ENCODE measurements at places on chromosomes 1 and 21. TPM values are rescaled to one million over a fixed set of nuclear protein-coding genes. Genes with fewer than 3 reads are reported as not detected.

DCST1 gene
- total RNA-seq = 0.20 TPM

RAB3GAP2 gene
- total RNA-seq = 36.9 TPM

GUCA2B gene
- not detected for total RNA-seq

C1QC gene
- 554 TPM for total RNA-seq

HRNR gene
- total RNA-seq = not detected

TEX38 gene
- total RNA-seq = not detected

PLA2G4A gene
- total RNA-seq = 8.1 TPM

TMEM54 gene
- 44.5 TPM for total RNA-seq

- DNase-seq = no peak
Measured at GRCh38 chr1:12450756-12451559, 167.1 kb downstream of the DHRS3 start.

DNA sequence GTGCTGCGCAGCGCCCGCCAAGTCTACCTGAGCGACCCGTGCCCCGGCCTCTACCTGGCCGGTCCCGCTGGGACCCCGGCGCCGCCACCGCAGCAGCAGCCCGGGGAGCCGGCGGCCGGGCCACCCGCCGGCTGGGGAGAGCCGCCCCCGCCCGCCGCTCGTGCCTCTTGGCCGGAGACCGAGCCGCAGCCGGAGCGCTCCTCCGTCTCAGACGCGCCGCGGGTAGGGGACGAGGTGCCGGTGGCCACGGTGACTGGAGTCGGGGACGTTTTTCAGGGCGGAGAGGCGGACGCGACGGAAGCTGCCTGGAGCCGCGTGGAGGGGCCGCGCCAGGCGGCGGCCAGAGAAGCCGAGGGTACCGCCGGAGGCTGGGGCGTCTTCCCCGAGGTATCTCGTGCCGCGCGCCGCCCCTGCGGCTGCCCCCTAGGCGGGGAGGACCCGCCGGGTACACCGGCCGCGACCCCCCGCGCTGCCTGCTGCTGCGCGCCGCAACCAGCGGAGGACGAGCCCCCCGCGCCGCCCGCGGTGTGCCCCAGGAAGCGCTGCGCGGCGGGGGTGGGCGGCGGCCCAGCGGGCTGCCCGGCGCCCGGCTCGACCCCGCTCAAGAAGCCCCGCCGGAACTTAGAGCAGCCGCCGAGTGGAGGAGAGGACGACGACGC, 646 bp downstream of the IER5 start:
- DNase-seq = no peak

- no peak for DNase-seq
Measured at GRCh38 chr1:58109646-58110200, 436.8 kb downstream of the OMA1 start.

DNA sequence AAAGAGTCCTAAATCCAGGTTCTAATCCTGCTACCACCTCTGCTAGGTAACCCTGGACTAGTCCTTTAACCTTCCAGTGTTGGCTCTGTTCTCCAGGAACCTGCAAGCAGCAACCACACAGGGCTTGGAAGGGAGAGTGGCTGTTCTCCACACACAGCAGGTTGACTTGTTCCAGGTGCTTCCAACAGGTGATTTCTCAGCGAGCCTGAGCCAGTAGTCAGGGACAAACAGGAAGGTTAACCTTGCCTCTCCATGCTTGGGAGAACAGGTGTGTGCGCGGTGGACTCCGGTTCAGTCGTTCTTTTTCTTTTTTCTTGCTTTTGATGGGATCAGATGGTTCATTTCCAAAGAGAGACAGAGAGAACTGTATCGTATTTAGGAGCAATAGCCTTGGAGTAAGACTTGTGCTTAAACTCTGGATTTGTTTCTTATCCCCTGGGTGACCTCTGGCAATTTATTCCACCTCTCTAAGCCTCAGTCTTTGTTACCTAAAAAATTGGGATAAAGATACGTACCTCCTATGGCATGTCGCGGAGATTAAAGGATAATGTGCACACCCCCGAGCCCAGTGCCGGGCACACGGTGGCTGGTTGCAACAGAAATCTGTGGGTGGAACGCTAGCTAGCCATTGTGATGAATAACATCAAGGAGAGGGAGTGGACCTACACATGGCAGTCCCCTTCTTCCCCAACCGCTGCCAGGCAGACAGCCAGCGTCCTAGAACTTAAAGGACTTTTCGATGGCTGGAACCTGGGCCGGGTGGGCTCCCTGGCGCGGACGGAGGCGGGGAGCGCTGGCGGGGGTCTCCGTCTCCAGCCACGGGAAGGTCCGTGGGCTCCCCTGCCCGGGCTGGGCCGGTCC, 583 bp upstream of the CACHD1 start:
- no peak for DNase-seq

- no peak for DNase-seq
Measured at GRCh38 chr1:228008391-228009115, 1.8 kb downstream of the WNT3A start.

DNA sequence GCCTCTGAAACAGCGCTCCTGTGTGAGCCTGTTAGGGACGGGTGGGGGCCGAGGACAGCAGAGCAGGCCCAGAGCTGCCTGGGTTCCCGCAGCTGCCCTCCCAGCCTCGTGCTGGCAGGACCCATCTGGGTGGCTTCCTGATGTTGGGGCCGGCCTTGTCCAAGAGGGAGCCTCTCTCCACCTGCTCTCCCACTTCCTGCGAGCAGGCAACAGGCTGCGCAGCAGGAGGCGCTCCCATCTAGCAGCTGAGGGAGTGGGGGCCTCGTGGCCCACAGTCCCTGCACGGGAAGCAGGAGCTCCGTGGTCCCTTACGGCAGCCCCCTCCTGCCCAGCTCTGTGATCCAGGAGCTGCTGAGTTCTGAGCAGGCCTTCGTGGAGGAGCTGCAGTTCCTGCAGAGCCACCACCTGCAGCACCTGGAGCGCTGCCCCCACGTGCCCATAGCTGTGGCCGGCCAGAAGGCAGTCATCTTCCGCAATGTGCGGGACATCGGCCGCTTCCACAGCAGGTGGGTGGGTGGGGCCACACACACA, 68.0 kb downstream of the TRIM11 start:
- no peak for DNase-seq

GRCh38 chr1:103129255-103129654, 20.9 kb upstream of the COL11A1 start:
- no peak for DNase-seq

GRCh38 chr1:47229886-47230691, 1.9 kb downstream of the TAL1 start:
- DNase-seq = peak; percentile 61

DNA sequence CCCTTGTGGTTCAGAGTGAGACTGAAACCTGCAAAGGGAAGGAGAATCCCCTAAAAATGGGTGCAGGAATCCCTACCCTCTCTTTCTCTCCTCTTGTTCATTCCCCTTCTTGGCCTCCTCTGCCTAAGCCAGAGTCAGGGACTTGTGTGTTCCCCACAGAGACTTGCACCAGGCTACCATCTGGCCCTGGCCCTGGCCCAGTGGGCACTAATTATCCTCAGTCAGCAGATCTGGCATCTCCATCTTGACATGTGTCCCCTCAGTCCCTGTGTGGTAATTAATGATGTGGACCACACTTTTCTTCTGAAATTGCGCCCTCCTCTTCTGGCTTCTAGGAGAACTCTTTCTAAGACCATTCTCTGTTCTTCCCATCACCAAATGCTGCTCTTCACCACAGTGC, 354.4 kb downstream of the SETD4 start:
- no peak for DNase-seq

DNA sequence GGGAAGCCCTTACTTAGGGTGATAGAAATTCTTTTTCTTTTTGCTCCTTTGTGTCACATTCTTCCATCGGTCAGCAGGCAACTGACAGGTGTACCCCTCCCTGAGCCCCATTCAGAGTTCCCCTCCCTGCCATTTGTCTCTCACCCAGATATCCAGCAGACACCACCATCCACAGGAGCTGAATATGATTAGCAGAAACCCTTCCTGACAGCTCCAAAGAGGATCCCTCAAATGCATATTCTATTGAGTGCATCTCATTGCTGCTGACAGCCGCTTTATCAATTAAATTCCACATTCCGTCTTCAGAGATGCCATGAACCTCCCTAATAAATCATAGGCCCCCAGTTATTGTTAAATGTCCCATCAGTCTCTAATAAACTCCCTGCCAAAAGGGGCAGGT, 6.1 kb upstream of the DDX20 start:
- no peak for DNase-seq

DNA sequence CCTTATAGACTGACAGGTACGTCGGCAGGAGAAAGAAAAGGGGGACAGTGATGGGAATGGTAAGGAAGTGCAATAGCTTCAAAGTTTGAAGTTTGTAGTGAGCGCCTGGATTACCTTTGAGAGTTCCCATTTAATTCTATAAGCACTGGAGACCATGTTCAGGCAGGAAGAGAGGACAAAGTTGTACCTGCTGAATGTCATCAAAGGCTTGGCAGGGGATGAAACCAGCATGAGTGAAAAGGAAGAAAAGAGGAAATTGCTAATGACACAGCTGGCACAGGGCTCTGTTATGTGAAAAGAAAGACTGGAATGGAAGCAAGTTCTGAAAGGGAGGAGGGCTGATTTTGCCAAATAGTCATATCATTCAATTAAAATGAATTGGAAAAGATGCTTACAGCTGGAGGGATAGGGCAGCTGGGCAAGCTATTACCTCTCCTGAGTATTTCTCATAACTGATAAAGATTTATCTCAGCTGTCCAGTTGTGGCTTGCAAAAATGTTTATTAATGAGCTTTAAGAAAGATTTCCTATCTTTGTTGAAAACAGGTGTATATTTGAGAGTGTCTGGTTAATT, 109.2 kb downstream of the HMCN1 start:
- peak; percentile 22 for DNase-seq

DNA sequence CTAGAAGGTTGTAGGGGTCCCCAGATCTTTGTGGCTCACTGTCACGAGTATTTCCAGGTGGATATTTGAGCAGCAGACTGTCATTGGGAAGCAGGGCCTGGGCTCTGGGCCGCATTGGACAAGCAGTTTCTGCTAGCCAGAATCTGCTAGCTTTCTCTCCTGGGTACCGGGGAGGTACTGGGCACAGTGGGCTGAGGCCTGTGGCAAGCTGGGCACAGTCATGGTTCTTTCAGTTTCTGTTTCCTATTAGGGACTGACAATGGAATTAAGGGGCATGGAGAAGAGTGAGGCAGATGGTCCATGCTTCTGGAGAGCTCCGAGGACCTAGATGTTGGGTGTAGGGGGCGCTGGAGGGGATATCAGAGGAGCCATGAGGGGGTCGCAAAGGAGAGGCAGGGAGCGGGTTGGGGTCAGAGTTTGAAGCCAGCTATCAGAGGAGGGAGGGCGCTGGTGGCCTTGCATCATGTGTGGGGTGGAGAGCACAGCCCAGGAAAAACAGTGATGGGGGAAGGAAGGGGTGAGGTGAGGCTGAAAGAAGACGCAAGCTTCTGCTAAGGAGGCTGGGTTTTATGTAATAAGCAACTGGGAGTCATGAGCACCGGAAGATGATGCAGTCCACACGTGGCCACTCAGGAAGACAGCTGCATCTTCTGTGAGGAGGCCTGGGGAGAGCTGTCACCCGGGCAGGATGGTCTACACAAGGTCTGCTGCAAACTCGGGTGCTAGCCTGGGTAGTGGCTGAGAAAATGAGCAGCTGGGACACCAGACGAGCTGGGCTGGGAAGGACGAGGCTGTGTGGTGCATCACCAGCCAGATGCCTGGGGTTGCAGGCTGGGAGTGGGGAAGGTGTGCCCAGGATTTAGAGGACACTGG, 72.7 kb downstream of the IER5 start:
- no peak for DNase-seq

- no peak for DNase-seq
Measured at GRCh38 chr1:194069831-194070218, 883.4 kb upstream of the B3GALT2 start.

- no peak for DNase-seq
Measured at GRCh38 chr1:12745992-12746323, at the start of gene CFAP107. Gene CFAP107 (plus strand): TSS chr1:12746200. CDS start chr1:12746431, 231 bp downstream.

GRCh38 chr1:221149111-221149510, 269.9 kb downstream of the HLX start:
- peak; percentile 61 for DNase-seq

GRCh38 chr1:77543822-77544448, 138.5 kb downstream of the ZZZ3 start:
- DNase-seq = no peak

- DNase-seq = no peak
Measured at GRCh38 chr1:66925558-66925910, 744 bp downstream of the MIER1 start.

DNA sequence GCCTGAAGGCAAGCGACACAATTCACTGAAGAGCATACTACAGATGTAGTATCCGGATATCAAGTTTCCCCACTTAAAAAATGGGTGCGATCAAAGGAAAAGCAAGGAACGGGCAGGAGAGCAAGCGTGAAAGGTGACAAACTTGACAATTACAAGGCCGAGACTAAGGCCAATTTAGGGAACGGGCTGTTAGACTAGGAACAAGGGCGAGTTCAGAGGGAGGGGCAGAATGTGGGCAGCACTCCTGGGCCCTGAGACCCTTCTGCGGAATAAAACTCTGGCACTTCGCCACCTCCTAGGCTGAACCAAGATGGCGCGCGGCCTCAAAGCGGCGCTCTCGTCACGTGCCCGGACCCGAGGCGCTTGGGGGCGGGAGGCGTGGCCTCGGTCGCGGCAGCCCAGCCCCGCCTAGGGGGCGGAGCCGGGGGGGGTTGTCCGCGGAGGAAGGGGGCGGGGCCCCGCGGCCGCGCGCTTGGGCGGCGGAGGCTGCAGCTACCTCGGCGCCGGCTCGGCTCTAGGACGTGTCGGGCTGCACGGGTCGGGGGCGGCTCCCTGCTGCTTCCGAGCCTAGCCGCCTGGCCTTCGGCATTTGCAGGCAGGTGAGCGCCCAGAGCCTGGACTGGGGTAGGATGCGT, at the start of gene PPFIA4:
Gene PPFIA4 (plus strand): TSS at position 461 of the 635 bp plus-strand sequence. CDS start 12,518 bp downstream, outside the sequence.
- DNase-seq = peak; percentile 92

GRCh38 chr21:26126168-26126553, 44.4 kb downstream of the APP start:
- no peak for DNase-seq

GRCh38 chr1:98898940-98899339, 105.7 kb downstream of the PLPPR5 start:
- no peak for DNase-seq

GRCh38 chr1:160085686-160086455, 4.5 kb downstream of the KCNJ9 start:
- peak; percentile 74 for DNase-seq

DNA sequence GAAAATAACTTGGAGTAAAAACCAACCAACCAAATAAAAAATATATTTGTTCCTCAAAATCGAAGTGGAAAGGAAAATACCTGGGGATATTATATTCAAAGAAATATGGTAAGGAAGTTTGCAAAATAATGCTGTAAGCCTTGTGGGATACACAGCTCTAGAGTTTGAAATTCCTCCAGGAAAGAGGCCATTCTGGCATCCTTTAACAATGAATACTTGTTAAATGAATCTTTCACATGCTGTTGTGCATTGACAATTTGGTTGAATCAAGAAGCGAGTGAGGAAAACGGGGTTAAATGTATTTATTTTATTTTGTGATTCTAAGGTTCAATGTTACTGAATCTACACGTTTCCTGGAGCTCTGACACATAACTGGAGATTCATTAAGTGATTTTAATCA, 30.5 kb upstream of the NTNG1 start:
- no peak for DNase-seq
